Tibial nerve (tissue), 4 donors: ENCODE measurements at places on chromosomes 1 and 21.

- H3K4me1 ChIP-seq: no peaks in the 10 kb centered on the region
- DNase-seq: no peak
- H3K4me3 ChIP-seq: no peak overlapping the region
- no peaks in the 10 kb centered on the region for H3K27me3 ChIP-seq
- no peaks in the 10 kb centered on the region for H3K36me3 ChIP-seq
- no peak overlapping the region for H3K27ac ChIP-seq
Measured at GRCh38 chr1:68293122-68293521, 60.8 kb upstream of the WLS start.

DNA sequence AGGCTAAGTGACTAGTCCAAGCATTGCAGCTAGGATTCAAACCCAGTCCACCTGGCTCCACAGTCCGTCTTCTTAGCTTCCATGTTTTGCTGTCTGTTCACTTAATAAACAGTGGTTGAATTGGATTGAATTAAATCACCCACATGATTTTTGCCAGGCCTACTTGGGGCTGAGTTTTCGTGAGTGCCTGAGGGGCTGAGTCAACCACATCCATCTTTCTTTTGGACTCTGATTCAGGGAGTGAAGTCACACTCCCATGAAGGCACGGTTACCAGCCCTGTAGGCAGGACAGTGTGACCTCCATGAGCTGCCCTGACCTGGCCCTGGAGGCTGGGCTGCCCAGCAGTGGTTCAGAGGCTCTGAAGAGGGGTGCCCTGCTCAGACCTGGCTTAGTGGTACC, 123.7 kb downstream of the ACTL8 start:
- no peaks in the 10 kb centered on the region for H3K4me1 ChIP-seq
- H3K27ac ChIP-seq: no peak overlapping the region
- DNase-seq: no peak
- no peaks in the 10 kb centered on the region for H3K36me3 ChIP-seq
- H3K4me3 ChIP-seq: no peak overlapping the region

GRCh38 chr1:58779059-58779754, 4.6 kb downstream of the JUN start:
- no peak for DNase-seq
- no peaks in the 10 kb centered on the region for H3K27me3 ChIP-seq
- H3K4me1 ChIP-seq: peaks cover 19% of the 10 kb centered on the region
- peak overlapping the region; percentile 98 for H3K27ac ChIP-seq
- no peak overlapping the region for H3K4me3 ChIP-seq

- no peak overlapping the region for H3K27ac ChIP-seq
- H3K4me1 ChIP-seq: no peaks in the 10 kb centered on the region
- no peaks in the 10 kb centered on the region for H3K27me3 ChIP-seq
Measured at GRCh38 chr1:52080014-52080415, 23.9 kb downstream of the BTF3L4 start.

GRCh38 chr1:157469752-157470675, 82.3 kb downstream of the FCRL5 start:
- no peaks in the 10 kb centered on the region for H3K4me1 ChIP-seq
- no peaks in the 10 kb centered on the region for H3K36me3 ChIP-seq
- no peak overlapping the region for H3K4me3 ChIP-seq
- H3K27me3 ChIP-seq: no peaks in the 10 kb centered on the region

- H3K36me3 ChIP-seq: peaks cover 7% of the 10 kb centered on the region
- H3K27ac ChIP-seq: no peak overlapping the region
- no peak overlapping the region for H3K4me3 ChIP-seq
- no peak for DNase-seq
- H3K4me1 ChIP-seq: peaks cover 53% of the 10 kb centered on the region
- H3K27me3 ChIP-seq: no peaks in the 10 kb centered on the region
Measured at GRCh38 chr1:226641671-226642231, 93.2 kb downstream of the STUM start.

DNA sequence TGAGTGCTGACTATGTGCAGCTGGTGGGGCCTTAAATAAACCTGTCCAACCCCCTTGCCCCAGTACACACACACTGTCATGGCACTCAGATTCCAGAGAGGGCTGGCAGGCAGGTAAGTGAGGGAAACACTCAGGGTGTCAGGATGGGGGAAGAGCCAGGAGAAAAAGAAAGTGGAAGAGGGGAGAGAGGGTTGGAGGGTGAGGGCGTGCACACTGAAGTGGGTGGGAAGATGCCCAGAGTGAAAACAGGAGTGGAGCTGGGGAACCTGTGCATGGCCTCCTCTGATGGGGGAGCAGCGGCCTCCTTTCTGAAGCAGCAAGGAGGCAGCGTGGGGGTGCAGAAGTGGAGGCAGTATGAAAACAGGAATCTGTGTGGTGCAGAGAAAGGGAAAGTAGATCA, 160.6 kb upstream of the JUN start:
- no peak for DNase-seq
- H3K4me1 ChIP-seq: no peaks in the 10 kb centered on the region
- H3K4me3 ChIP-seq: no peak overlapping the region
- no peaks in the 10 kb centered on the region for H3K36me3 ChIP-seq
- no peak overlapping the region for H3K27ac ChIP-seq
- H3K27me3 ChIP-seq: no peaks in the 10 kb centered on the region

DNA sequence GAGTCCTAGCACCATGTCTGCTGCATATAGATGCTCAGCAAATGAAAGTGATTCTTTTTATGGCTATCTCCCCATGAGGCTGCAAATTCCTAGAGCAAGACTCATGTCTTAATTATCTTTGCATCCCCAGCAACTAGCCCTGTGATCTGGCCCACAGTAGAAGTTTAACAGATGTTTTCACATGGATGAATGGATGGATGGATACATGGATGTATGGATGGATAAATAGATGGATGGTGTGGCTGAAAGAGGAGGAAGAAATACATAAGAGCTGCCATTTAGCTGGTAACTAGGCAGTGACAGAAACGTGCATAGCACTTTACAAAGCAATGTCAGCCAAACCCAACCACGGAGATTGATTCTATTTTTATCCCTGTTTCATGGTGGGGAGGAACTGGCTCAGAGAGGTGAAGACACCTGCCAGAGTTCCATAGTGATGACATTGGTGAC, 32.7 kb upstream of the ZBTB40 start:
- no peaks in the 10 kb centered on the region for H3K36me3 ChIP-seq
- no peak overlapping the region for H3K4me3 ChIP-seq
- no peak overlapping the region for H3K27ac ChIP-seq
- peaks cover 8% of the 10 kb centered on the region for H3K4me1 ChIP-seq
- no peak for DNase-seq

- H3K27me3 ChIP-seq: no peaks in the 10 kb centered on the region
- H3K36me3 ChIP-seq: no peaks in the 10 kb centered on the region
- no peak overlapping the region for H3K4me3 ChIP-seq
- no peak for DNase-seq
Measured at GRCh38 chr1:2347409-2347785, 44.0 kb downstream of the MORN1 start.

- H3K4me3 ChIP-seq: no peak overlapping the region
- H3K27ac ChIP-seq: no peak overlapping the region
- H3K4me1 ChIP-seq: no peaks in the 10 kb centered on the region
- H3K27me3 ChIP-seq: no peaks in the 10 kb centered on the region
Measured at GRCh38 chr1:73366734-73367413, 831.1 kb downstream of the LRRIQ3 start.

DNA sequence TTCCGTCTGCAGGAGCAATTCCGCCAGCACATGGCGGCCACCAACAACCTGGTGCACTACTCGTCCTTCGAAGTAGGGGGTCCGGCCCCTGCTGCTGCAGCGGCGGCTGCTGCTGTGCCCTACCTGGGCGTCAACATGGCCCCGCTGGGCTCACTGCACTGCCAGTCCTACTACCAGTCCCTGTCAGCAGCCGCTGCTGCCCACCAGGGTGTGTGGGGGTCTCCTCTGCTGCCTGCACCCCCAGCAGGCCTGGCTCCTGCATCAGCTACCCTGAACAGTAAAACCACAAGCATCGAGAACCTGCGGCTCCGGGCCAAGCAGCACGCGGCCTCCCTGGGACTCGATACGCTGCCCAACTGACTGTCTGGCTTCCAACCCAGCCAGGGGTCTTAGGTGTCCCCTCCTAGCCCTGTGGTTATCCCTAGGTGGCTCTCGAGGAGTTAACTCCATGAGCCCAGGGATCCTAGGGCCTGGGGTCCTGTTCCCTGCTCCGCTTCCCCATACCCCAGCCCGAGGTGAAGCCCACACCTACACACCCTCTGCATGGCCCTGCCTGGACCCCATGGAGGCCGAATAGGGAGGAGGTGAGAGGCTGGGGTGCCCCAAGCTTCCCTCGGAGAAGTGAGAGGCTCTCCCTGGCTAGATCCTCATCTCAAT, 22.6 kb downstream of the DMBX1 start:
- no peak overlapping the region for H3K4me3 ChIP-seq
- H3K4me1 ChIP-seq: no peaks in the 10 kb centered on the region
- no peak for DNase-seq

DNA sequence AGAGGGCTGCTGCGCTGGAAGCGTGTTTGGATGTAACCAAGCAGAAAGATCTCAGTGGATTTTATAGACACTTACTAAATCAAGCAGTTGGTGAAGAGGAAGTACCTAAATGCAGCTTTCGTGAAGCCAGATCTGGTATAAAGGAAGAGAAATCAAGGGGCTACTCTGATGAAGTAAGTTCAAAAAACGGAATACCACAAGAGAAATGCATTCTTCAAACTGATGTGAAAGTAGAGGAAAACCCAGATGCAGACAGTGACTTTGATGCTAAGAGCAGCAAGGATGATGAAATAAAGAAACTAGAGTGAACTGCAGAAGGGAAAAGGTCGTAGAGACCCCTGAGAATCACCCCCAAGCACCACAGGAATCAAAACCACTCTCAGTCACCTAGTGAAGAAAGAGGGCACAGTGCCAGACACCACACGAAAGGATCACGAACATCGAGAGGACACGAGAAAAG, 40.8 kb upstream of the NEXN start:
- H3K4me3 ChIP-seq: no peak overlapping the region
- DNase-seq: no peak
- H3K4me1 ChIP-seq: peaks cover 5% of the 10 kb centered on the region
- no peak overlapping the region for H3K27ac ChIP-seq
- no peaks in the 10 kb centered on the region for H3K27me3 ChIP-seq

DNA sequence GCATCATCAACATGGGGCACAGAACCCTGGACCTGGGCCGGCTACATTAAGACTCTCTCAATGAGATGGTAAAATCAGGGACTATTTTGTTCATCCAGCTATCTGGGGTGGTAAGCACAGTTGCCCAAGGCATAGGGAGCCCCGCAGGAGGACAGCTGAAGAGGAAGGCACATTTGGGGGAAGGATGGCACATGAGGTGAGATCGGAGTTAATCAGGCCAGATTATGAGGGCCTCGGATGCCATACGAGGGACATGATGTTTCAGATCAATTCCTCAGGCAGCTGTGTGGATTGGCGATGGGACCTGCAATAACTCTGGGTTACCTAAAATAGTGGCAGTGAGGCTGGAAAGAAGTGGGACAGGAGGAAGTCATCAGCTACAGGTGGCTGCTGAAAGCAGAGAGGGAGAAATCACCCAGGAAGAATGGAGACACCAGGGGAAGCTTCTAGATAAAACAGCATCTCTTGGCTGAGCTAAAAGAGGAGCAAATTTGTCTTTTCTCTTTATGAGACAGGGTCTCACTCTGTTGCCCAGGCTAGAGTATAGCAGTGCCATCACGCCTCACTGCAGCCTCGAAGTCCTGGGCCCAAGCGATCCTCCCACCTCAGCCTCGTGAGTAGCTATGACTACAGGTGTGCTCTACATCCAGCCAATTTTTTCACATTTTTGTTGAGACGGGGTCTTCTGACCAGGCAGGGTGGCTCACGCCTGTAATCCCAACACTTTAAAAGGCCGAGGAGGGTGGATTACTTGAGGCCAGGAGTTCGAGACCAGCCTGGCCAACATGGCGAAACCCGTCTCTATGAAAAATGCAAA, 21.1 kb downstream of the TOMM20 start:
- DNase-seq: no peak
- no peaks in the 10 kb centered on the region for H3K36me3 ChIP-seq
- no peak overlapping the region for H3K4me3 ChIP-seq
- no peak overlapping the region for H3K27ac ChIP-seq
- H3K4me1 ChIP-seq: no peaks in the 10 kb centered on the region

DNA sequence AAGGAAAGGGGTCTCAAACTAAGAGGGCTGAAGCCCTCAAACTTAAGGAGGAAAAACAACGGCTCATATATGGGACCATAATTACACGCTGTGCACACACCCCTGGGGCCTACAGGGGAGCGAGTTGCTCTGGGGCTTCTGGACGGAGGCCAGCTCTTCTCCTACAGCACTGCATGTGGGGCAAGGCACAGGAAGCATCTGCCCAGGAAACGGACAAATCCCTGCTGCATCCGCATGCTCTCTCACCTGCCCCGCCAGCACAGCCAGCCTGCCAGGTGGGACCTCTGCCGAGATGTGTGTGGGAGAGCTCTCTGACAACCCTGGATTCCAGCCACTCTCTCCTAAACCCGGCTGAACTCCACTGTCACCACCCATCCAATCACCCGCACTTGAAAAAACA, 54.1 kb downstream of the MRPL37 start:
- H3K27me3 ChIP-seq: no peaks in the 10 kb centered on the region
- peaks cover 6% of the 10 kb centered on the region for H3K4me1 ChIP-seq
- no peak for DNase-seq
- no peak overlapping the region for H3K27ac ChIP-seq

- peak within 1 kb of the TSS; percentile 53 for H3K27ac ChIP-seq
- H3K4me3 ChIP-seq: peak within 1 kb of the TSS; percentile 95
- DNase-seq: no peak
- H3K36me3 ChIP-seq: no peaks in the 10 kb centered on the region
- H3K4me1 ChIP-seq: no peaks in the 10 kb centered on the region
- no peaks in the 10 kb centered on the region for H3K27me3 ChIP-seq
Measured at GRCh38 chr1:95117207-95118066, at the start of gene TLCD4. Gene TLCD4 (plus strand): TSS chr1:95117355. CDS start chr1:95143902, 26,547 bp downstream.

DNA sequence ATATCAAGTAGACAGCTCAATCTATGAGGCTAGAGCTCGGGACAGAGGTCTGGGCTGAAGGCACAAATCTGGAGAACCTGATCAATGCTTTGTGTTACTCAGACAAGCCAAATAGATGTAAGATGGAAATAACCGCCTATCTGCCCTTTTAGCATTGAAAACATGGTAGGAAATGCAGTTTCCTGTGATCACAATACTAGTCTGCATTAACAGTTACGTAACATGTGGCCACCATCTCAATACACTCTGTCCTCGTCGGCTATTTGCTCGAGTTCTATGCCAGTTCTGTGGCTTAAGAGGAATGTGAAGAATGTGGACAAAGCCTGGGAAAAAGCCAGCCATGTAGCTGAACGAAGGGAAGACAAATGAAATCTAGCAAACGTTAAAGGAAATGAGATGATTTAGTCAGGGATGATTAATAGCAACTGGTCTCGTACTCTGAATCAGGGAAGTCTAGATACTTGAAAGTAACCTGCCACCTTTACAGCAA, 73.3 kb downstream of the HSF2BP start:
- H3K36me3 ChIP-seq: no peaks in the 10 kb centered on the region
- H3K27ac ChIP-seq: peak overlapping the region; percentile 83
- peaks cover 23% of the 10 kb centered on the region for H3K4me1 ChIP-seq
- peak; percentile 48 for DNase-seq
- no peaks in the 10 kb centered on the region for H3K27me3 ChIP-seq
- no peak overlapping the region for H3K4me3 ChIP-seq

DNA sequence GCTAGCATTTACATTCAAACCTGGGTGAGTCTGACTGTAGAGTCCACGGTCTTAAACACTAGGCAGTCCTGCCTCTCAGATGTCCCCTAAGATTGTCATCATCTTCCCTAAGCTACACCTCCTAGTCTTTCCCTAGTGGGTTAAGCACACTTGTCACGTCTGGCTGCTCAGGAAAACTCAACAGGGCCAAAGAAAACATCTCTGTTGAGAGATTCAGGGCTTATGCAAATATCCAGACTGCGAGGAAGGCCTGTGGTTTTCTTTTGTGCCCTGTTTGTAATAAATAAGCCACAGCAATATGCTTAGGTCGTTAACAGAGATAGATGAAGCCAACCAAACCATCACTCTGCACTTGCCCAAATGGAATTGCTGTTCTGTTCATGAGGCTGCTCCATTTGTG, 472.6 kb upstream of the DEPDC1 start:
- no peaks in the 10 kb centered on the region for H3K36me3 ChIP-seq
- H3K4me3 ChIP-seq: no peak overlapping the region
- DNase-seq: no peak
- H3K4me1 ChIP-seq: no peaks in the 10 kb centered on the region
- no peak overlapping the region for H3K27ac ChIP-seq
- H3K27me3 ChIP-seq: no peaks in the 10 kb centered on the region
